Breast epithelium (tissue), 4 donors: ENCODE measurements at places on chromosomes 11 and 22. TPM values are rescaled to one million over a fixed set of nuclear protein-coding genes. Genes with fewer than 3 reads are reported as not detected.

The INTS4 gene
- 47.5 TPM for total RNA-seq

The IL18 gene
- total RNA-seq = 21.0 TPM

The PANX2 gene
- total RNA-seq = 0.64 TPM

The PARVA gene
- total RNA-seq = 60.4 TPM

The KRTAP5-10 gene
- total RNA-seq = not detected

The OSM gene
- 1.3 TPM for total RNA-seq

The OR8G5 gene
- not detected for total RNA-seq

The SMDT1 gene
- 13.9 TPM for total RNA-seq

The CSNK2A3 gene
- total RNA-seq = 1.3 TPM

The CD248 gene
- 69.1 TPM for total RNA-seq

The SLC22A8 gene
- total RNA-seq = not detected

The HTR3A gene
- not detected for total RNA-seq

The SCGB1D2 gene
- not detected for total RNA-seq

The DUSP8 gene
- total RNA-seq = 1.6 TPM

The MS4A8 gene
- total RNA-seq = not detected

The APOL6 gene
- 25.6 TPM for total RNA-seq

The TAGLN gene
- 602 TPM for total RNA-seq

The TRIM44 gene
- 33.1 TPM for total RNA-seq

The GAS2 gene
- total RNA-seq = 0.96 TPM

The MMP13 gene
- not detected for total RNA-seq

The ARHGAP42 gene
- 26.2 TPM for total RNA-seq

The MYO7A gene
- 23.5 TPM for total RNA-seq

The APLNR gene
- 0.44 TPM for total RNA-seq

The CNTN5 gene
- not detected for total RNA-seq

The PHF21B gene
- not detected for total RNA-seq

The RTL10 gene
- total RNA-seq = 6.7 TPM

The PGAP2 gene
- 24.3 TPM for total RNA-seq

The CRYBB3 gene
- not detected for total RNA-seq

The POU2AF3 gene
- total RNA-seq = 3.6 TPM

The SLN gene
- not detected for total RNA-seq
